Motor neuron (in vitro differentiated cells): ENCODE measurements at places on chromosomes 3 and 15. TPM values are rescaled to one million over a fixed set of nuclear protein-coding genes. Genes with fewer than 3 reads are reported as not detected.

PLSCR2 gene
- total RNA-seq = not detected in 2 replicates

- no peak for ATAC-seq
Observed at GRCh38 chr15:28112962-28113361, 13.8 kb upstream of the OCA2 start.

- peak; percentile 46 for ATAC-seq
Observed at GRCh38 chr3:23762759-23763477, 42.8 kb upstream of the UBE2E1 start.

DNA sequence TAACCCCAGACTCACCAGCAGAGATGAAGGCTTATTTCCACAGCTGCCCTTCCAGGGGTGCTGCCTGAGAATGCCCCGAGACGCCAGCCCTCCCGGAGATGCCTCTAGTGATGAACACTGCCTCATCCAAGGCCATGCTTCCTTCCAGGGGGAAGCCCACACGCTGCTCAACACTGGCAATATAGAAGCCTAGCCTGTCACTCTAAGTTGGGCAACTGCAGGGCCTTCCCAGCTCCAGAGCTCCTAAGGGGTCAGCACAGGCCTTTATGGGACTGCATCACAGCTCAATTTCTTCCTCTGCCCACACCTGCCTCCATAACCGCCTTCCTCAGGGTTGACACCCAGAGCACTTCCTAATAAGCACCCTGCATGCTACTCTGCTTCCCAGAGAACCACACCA, 217.7 kb downstream of the ABHD5 start:
- ATAC-seq = no peak

DNA sequence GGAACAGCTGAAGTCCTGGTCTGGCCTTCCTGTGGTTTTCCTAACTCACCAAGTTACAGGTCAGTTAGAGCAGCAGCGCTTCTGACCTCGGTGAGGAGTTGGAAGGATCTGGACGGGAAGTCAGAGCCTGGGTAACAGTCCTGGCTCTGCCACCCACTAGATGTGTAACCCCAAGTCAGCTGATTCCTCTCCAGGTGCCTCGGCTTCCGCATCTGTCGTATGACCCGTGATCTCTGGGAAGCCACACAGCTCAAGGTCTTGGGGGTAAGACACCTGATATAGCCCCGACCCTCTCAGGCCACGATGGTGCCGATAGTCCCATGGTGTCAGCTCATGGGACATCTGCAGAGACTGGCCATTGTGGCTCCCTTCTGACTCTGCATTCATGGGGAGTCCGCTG, 8.3 kb upstream of the PIGZ start:
- ATAC-seq = no peak

GRCh38 chr3:71260782-71261181, 322.7 kb downstream of the FOXP1 start:
- ATAC-seq = no peak

DNA sequence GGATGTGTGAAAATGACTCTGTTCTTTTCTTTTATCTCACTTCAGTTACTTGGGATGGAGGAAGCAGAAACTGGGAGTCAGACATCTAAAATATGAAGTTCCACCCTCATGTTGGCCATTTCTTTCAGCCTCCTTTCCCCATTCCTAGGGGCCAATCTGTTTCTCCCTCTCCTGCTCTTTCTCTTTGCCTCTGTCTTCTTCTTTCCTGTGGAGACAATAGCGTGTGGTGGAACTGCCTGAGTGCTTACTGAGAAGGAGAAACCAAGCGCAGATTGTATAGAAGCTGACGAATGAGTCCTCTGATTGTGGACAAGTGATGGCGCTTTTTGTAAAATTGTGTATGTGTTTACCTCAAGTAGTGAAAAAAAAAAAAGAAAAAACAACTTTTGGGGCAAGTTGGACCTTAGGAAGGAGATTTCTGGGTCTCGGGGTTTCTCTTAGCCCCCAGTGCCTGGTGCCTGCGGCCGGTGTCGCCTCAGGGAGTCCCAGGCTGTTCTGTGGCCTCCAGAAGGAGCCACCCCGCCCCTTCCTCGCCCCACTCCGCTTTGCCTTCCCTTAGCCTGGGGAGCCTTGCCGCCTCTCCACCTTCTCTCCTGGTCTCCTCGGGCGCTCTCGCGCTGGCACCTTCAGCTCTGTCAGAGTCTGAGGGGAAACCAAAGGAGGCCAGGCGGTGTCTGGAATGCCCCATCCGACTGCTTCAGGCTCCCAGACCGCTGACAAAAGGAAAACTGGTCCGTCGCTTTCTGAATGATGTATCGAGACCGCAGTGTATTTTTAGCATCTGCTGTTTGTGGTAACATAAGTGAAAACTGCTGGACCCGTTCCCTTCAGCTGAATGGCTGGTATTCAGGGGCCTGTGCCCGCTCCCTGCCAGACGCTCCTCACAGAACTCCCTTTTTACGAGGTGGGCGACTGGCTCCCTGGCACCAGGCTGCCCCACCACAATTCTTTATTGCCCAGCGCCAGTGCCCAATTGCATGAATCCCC, 30.1 kb downstream of the SCG5 start:
- ATAC-seq = no peak

- no peak for ATAC-seq
Observed at GRCh38 chr3:177816667-177817208, 619.5 kb upstream of the TBL1XR1 start.

DNA sequence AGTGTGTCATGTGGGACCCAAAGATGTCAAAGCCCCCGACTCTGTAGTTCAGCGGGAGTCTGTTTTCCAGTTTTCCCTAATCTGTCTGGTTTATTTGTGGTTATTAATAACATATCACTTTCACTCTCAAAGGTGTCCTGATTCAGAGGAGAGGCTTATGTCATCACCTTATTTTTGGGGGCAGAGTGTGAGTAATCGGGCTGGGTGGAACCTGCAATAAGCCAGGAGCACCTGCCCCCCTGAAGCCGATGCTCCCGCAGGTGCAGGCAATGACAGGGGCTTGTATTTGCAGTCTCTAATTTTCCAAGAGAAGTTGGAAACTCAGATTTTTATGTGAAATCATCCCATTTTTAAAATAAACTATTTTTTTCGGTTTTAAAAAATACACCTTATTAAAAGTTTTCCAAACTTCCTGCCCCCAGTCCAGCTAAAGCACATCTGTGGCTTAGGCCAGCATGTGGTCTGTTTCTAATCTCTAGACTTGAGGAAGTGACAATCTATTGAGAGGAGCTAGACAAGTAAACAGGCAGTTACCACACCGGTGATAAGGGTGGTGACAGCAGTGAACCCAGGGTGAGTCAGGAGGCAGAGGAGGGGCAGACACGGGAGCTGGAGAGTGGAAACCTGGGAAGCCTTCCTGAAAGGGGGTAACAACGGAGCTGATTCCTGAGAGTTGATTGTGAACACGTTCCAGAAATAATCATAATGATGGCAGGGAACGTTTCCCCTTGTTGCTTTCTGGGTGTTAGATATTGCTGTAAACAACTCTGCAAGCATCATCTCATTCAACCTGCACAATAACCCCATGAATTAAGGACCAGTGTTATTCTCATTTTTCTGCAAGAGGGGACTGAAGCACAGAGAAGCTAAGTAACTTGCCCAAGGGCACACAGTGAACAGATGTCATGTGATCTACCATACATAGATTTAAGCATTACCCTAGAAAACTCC, 37.2 kb downstream of the BHLHE40 start:
- ATAC-seq = no peak

DNA sequence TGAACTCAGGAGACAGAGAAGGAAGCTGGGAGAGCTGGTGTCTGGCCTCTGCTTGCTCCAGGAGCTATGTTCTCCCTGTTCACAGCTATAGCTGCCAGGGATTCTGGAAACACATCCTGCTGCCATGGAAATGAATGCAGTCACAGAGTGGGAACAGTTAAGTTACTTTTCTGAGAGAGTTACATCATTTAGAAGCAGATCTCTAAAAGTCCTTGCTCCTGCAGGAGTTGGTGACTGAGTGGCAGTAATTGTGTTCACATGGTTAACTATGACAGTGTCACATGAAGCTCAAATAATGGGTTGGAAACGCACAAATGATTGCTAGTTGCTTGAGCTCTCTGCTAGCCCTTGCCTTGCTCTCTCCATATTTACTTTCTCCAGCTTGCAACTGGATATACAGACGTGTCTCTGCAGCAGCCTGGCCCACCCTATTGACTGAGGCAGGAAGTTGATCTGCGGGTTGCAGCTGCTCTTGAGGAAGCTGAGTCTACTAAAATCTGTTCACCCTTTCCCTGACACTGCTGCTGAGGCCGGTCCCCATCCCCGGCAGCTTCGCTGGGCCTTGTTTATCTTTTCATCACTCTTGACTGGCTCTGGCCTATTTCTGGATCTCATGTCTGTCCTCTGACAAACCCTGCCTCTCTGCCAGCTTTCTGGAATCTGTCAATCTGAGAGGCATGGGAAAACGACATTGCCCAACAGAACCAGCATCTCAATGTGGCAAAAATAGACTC, 16.7 kb upstream of the ISLR start:
- peak; percentile 88 for ATAC-seq

HRG gene
- not detected in 2 replicates for total RNA-seq

FHIT gene
- total RNA-seq = 8.6 and 16.0 TPM in 2 replicates

- no peak for ATAC-seq
Observed at GRCh38 chr3:52247409-52248164, 2.0 kb downstream of the PPM1M start.
